ENCODE measurements at places on chromosomes 3 and 15.
A peak's percentile ranks its signal among the peaks of the same experiment; 100 is the strongest.

DNA sequence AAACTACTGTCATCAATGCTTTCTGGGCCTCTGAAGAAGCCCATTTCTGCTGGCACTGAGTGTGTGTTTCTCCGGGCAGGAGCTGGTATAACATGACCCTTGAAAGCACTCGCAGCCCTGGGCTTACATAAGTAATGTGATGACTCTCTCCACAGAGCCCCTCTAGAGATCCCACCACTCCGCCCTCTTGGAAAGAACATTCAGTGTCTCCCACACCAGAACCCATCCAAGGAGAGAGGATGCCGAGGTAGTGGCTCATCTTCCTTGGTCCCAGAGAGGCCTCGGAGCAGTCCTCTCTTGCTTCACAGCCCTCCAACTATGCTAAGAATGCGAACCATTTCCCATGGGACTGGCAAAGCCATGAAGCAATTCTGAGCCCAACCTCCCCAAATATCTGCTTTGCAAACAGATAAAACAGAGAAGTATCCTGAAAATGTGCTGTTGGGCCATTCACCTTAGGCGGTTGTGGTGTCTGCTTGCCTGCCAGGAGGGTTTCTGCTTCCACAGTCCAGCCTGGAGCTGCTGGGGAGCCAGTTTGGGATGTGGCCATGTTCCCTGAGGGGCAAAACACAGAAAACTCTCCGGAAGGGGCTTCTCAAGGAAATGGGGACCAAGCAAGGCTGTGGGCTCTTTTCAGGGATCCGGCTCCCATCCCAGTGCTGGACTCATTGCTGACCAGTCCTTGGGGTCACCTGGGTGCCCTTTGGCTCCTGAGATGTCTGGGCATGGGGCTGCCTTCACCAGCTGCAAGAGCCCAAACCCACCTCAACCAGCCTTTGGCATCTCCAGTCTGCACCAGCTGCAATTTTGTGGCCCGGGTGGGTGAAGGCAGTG, 47.3 kb downstream of the AMOTL2 start:
- no peak overlapping the region for H3K4me3 ChIP-seq
- no peaks in the 10 kb centered on the region for H3K36me3 ChIP-seq
- peak; percentile 80 for DNase-seq
- H3K27me3 ChIP-seq = no peaks in the 10 kb centered on the region

- no peaks in the 10 kb centered on the region for H3K36me3 ChIP-seq
- DNase-seq = no peak
- peaks cover 19% of the 10 kb centered on the region for H3K4me1 ChIP-seq
- H3K27me3 ChIP-seq = no peaks in the 10 kb centered on the region
- no peak overlapping the region for H3K4me3 ChIP-seq
Observed at GRCh38 chr15:63474810-63475316, 29.5 kb upstream of the USP3 start.

DNA sequence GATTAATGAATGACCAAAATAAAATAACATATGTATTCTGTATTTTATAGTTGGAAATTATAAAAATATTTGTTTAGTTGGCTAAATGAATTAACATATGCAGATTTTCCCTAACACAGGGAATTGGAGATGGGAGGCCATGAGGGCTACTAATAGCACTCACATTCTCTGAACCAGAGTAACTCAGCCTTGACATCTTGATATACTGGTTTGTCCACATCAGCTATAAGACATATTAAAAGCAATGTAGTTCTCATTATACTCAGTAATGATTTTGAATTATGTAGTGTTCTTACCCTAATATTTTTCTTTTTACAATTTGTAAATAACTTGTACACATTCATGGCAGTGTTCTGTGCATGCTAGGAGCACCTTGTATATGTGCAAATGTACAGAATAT, 255.9 kb downstream of the EPHA6 start:
- H3K27me3 ChIP-seq = no peaks in the 10 kb centered on the region
- H3K27ac ChIP-seq = no peak overlapping the region
- H3K4me3 ChIP-seq = no peak overlapping the region

DNA sequence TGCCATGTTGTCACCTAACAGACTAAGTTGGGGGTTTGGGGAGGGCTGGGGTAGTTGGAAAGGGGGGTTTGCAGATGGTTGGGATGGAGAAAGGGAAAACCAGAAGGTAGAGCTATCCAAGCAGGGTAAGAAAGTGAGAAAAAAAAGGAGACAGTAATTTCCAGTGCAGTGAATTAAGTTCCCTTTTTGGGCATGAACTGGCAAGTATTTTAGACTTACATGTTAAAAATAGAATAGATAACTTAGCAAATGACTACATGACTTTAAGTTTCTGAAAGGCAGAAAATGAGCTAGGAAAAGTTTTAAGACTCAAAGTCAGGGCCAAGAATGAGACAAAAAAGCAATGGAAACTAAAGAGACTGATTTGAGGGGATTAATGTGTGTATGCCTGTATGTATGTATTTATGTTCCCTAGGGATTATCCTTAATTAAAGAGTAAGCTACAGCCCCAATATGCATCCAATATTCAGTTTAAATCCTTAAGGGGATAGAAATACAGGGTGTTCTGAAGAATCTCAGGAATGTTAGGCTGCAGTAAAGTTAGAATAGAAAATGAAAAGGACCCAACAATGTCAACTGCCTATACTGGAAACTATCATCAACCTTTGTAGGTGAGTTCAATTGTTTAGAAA, 285.2 kb upstream of the MME start:
- no peaks in the 10 kb centered on the region for H3K27me3 ChIP-seq
- no peaks in the 10 kb centered on the region for H3K36me3 ChIP-seq
- no peak for DNase-seq
- H3K4me3 ChIP-seq = no peak overlapping the region
- no peaks in the 10 kb centered on the region for H3K4me1 ChIP-seq
- no peak overlapping the region for H3K27ac ChIP-seq

GRCh38 chr3:157226173-157226847, 66.4 kb upstream of the CCNL1 start:
- no peaks in the 10 kb centered on the region for H3K4me1 ChIP-seq
- no peaks in the 10 kb centered on the region for H3K27me3 ChIP-seq
- H3K36me3 ChIP-seq = no peaks in the 10 kb centered on the region

GRCh38 chr3:20589275-20589674, 403.3 kb upstream of the SGO1 start:
- no peak for DNase-seq
- no peaks in the 10 kb centered on the region for H3K27me3 ChIP-seq
- H3K27ac ChIP-seq = no peak overlapping the region
- H3K4me1 ChIP-seq = peaks cover 3% of the 10 kb centered on the region

- H3K36me3 ChIP-seq = no peaks in the 10 kb centered on the region
- DNase-seq = peak; percentile 6
- peaks cover 3% of the 10 kb centered on the region for H3K4me1 ChIP-seq
Observed at GRCh38 chr3:179410331-179410730, 40.9 kb downstream of the GNB4 start.

DNA sequence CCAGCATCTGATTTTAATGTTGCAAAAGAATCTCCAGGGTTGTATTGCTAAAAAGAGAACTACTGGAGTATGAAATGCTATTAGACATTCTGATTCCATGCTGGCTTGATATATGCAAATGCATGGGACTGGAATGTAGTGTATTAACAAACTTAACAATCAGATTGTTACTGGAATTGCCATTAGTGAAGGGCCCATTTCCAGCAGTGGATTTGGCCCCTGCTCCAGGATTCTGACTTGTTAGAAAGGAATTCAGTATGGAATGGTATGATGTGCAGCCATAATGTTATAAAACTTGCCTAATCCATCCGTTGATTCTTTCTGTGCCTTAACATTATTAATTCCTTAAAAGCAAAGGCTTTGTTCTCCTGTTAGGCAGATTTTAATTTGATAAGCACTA, 7.9 kb downstream of the ARRDC4 start:
- no peak overlapping the region for H3K4me3 ChIP-seq
- H3K27ac ChIP-seq = no peak overlapping the region
- H3K4me1 ChIP-seq = no peaks in the 10 kb centered on the region
- H3K36me3 ChIP-seq = no peaks in the 10 kb centered on the region
- DNase-seq = no peak

DNA sequence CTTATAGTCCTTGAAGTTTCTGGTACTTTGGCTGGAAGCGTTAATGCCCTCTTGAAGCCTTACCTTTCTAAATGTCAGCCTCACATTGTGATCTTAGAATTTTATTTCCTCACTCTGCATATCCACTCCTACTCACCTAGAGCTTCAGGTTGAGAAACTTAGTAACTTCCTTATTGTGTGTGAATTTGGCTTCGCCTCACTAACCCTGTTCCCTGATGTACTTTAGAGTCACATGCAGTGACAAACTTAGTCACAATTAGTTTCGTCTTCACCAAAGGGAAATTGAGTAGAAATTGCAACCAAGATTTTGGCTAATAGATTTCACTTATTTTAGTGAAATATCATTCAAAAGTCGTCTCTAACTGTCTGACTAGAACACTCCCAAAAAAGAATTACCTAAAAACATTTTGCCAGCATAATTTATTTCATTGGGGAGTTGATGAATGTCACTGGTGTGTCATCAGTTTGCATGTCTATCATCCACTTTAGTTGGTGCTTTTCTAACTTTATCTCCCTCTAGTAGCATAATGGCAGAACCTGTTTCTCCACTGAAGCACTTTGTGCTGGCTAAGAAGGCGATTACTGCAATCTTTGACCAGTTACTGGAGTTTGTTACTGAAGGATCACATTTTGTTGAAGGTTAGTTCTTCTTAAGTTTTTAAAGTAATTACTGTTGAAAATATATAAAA, 960 bp downstream of the MFN1 start:
- DNase-seq = peak; percentile 3
- peak overlapping the region; percentile 59 for H3K4me3 ChIP-seq
- no peaks in the 10 kb centered on the region for H3K36me3 ChIP-seq
- H3K4me1 ChIP-seq = peaks cover 7% of the 10 kb centered on the region
- no peaks in the 10 kb centered on the region for H3K27me3 ChIP-seq

- no peaks in the 10 kb centered on the region for H3K27me3 ChIP-seq
- H3K4me3 ChIP-seq = no peak overlapping the region
- H3K36me3 ChIP-seq = no peaks in the 10 kb centered on the region
- H3K4me1 ChIP-seq = no peaks in the 10 kb centered on the region
- no peak for DNase-seq
Observed at GRCh38 chr15:84904419-84904818, 20.0 kb downstream of the SLC28A1 start.

- DNase-seq = no peak
- no peaks in the 10 kb centered on the region for H3K36me3 ChIP-seq
- peaks cover 4% of the 10 kb centered on the region for H3K4me1 ChIP-seq
- peak overlapping the region; percentile 36 for H3K27ac ChIP-seq
Observed at GRCh38 chr3:49785565-49786356, 581 bp downstream of the IP6K1 start.

GRCh38 chr3:40779039-40779438, 254.3 kb downstream of the ZNF621 start:
- H3K36me3 ChIP-seq = no peaks in the 10 kb centered on the region
- DNase-seq = no peak
- no peaks in the 10 kb centered on the region for H3K27me3 ChIP-seq

DNA sequence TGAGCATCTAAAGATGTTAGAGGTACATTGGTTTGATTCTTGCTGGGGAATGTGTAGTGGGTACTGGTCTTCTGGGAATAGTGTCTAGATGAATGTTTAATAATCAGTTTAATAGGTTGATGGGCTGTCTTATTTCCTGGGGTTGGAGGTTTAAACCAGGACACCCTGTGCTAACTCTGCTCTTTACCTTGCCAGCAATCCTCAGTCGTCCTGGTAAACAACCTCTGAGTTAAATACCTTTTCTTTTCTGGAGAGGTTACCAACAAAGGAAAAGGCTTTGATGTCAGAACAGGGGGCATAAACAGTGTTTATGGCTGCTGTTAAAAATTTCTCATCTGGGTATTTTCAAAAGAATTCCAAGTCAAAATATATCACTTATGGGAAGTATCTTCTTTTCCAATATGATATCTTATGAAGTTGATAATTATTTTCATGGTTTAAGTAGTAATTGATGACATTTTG, 23.5 kb downstream of the MITF start:
- no peak for DNase-seq
- H3K27ac ChIP-seq = no peak overlapping the region
- no peaks in the 10 kb centered on the region for H3K4me1 ChIP-seq

DNA sequence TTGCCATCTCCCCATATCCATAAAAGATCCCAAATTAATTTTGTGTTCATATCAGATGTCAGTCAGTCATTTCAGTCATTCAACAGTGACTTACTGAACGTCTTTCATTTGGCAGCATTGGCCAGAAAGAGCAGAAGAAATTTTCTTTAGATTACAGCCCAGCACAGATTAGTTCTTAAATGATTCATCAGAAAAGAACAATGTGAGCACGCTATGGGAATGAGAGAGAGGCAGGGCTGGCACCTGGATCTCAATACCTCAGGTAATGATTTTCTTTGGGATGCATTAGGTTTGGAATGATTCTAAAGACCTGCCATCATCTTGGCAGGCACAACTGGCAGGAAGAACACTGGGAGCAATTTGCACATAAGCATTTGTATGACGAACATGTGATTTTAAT, 41.6 kb downstream of the FBN1 start:
- H3K36me3 ChIP-seq = no peaks in the 10 kb centered on the region
- no peak overlapping the region for H3K27ac ChIP-seq
- H3K4me3 ChIP-seq = no peak overlapping the region
- no peaks in the 10 kb centered on the region for H3K27me3 ChIP-seq

Measured in neural progenitor cell (in vitro differentiated cells).